ENCODE measurements at places on chromosomes 16 and 17.

DNA sequence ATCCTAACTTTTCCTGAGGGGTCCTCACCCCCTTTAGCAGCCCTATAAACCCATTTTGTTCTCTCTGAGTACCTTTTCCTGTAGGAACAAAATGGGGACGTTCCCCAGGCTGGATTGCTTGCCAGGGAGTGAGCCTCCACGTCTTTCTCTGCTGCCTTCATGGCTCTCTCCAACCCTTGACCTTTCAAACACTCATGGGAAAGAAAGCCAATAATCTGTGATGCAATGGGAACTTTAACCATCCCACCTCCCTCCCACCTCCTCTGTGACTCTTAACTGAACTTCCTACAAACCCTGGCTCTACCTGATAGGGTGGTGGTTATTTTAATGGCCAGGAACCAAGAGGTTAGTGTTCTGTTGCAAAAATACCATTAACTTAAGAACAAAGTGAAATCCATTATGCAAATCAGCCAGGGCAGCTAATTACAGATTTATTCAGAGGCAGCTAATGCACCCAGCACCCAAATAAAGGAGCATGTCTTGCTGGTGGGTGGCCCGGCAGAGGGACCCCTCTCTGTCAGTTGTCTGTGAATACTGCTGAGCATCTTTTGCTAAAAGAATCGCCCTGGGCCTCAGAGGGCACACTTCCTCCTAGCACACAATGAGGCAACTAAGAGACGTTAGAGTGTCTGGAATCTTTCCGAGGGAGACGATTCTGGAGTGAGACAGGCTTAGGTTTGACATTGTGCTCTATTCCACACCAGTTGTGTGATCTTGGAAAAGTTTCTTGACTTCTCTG, 3.0 kb downstream of the PIPOX start:
- DNase-seq, result no peak

GRCh38 chr16:81589975-81590650, 145.5 kb downstream of the CMIP start:
- no peak for DNase-seq

- DNase-seq, result no peak
Observed at GRCh38 chr17:50661348-50661747, 26.7 kb downstream of the ABCC3 start.

- DNase-seq, result no peak
Observed at GRCh38 chr17:60678118-60678444, 430 bp downstream of the BCAS3 start.

DNA sequence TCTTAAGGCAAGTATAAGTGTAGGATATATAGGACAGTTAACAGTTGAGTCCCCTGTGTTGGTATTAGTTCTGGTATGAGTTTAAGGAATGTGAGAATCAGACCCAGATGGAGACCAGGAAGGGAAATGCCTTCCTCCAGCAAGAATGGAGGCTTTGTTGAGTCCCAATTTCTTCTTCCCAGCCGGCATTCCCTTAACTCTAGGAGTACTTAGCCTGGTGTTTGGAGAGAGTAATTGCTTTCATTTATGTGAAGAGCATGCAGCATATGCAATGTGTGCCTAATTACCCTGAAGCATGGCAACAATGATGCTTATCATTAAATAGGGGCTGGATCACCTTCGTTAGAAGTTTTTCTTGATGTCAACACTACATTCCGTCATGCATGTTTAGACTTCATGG, 225.9 kb upstream of the XYLT1 start:
- no peak for DNase-seq

DNA sequence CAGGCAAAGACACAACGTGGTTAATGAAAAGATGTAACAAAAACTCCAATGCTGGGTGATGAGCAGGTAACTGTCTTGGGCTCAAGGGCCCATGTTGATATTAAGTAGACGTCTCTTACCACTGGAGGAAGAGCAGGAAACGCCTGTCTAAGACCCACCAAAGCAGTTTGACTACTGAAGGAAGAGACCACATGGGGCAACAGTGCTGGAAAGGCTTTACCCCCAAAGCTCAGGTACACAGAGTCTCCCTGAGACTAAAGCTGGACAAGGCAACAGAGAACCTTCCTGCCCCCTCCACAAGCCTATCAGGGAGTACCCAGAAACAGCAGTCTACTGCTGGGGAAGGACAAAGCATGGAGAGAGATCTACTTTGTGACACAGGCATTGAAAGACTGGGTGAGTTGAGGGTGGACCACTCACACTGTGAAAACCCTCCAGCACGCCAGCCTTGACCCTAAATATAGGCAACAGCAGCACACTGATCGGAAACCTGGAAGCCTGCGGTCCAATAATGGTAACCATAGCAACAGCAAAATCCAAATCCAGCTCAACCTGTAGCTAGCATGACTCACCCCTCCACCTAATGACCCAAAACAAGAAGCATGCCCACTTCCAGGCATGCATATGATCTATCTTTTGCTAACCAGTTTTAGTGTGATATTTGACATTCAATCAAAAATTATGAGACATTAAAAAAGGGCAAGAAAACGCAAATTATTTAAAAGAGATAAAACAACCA, 270.5 kb upstream of the SDK2 start:
- DNase-seq, result no peak

GRCh38 chr16:81796583-81797346, 17.7 kb downstream of the PLCG2 start:
- DNase-seq, result no peak

- no peak for DNase-seq
Observed at GRCh38 chr16:68469796-68470460, 21.6 kb upstream of the SMPD3 start.

GRCh38 chr16:50360779-50361178, 8.0 kb downstream of the BRD7 start:
- no peak for DNase-seq

DNA sequence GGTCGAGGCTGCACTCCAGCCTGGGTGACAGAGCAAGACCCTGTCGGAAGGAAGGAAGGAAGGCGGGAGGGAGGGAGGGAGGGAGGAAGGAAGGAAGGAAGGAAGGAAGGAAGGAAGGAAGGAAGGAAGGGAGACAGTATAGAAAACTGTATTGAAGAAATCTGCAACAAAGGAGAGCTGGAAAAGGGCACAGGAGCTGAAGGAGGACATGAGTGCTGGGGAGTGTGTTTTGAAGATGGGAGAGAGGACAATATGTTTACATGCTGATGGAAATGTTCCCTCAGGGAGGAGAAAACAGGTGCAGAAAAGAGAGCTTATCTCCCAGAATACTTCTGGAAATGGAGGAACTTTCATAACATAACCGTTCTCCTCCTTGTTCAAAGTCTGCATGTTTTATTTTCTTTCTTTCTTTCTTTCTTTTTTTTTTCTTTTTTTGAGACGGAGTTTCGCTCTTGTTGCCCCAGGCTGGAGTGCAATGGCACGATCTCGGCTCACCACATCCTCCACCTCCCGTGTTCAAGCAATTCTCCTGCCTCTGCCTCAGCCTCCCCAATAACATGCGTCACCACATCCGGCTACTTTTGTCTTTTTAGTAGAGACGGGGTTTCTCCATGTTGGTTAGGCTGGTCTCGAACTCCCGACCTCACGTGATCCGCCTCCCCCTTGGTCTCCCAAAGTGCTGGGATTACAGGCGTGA, 2.7 kb upstream of the HAP1 start:
- DNase-seq, result no peak

DNA sequence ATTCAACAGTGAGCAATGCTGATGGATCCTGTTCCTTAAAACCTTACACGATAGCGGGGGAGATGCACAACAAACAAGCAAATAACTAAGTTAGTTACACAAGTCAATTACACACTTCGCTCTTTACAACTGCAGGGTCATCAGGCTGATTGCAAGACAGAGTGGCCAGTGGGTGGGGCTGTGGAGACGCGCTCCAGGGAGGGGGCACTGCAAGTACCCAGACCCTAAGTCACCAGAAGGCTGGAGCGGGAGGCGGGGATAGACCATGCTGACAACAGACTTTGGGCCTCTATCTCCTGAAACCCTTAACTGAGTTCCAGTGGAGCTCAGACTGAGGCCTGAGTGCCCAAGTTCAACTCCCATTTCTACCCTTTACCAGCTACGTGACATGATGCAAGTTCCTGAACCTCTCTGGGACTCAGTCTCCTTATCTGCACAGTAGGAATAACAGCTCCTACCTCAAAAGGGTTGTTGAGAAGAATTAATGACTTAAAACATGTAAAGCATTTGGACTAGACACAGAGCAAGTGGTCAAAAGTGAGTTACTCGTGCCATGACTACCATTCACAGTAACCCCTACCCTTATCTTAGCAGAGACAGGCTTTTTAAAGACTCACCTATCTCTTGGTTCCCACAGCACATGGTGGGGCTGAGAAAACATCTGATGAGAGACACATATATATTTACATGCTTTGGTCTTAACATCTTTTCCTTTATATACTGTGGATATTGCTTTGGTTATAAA, 10.4 kb downstream of the CPPED1 start:
- DNase-seq, result no peak
